Hepatic stellate cell (primary cell): ENCODE measurements at places on chromosomes 7 and 10.

DNA sequence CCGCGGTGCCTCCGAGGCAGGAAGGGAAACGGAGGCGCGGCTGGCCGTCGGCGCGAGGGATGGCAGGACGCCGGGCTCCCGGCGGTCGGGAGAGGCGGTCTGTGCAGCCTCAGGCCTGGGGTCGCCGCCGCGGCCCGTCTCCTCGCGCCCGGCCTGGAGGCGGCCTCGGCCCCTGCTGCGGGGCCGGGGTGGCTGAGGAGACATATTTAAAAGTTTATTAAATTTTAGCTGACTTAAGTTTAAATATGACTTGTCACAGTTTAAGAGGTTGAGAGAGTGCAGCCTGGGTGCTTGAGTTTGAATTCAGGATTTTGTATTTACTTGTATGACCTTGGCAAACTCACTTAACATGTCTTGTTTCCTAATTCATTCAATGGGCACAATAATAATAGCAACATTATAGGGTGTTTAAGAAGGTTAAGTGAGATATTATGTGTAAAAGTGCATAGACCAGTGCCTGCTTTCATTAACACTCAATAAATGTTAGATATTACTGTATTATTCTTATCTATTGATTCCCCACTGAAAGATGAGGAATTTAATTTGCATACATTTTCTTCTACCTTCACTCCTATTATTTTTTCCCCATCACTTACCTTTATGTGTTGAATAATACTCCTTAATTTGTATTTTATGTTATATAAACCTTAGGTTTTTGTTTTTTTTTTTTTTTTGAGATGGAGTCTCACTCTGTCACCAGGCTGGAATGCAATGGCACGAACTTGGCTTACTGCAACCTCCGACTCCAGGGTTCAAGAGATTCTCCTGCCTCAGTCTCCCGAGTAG lies 718 bp downstream of the DYNC2I1 start:
- no peak for DNase-seq

DNA sequence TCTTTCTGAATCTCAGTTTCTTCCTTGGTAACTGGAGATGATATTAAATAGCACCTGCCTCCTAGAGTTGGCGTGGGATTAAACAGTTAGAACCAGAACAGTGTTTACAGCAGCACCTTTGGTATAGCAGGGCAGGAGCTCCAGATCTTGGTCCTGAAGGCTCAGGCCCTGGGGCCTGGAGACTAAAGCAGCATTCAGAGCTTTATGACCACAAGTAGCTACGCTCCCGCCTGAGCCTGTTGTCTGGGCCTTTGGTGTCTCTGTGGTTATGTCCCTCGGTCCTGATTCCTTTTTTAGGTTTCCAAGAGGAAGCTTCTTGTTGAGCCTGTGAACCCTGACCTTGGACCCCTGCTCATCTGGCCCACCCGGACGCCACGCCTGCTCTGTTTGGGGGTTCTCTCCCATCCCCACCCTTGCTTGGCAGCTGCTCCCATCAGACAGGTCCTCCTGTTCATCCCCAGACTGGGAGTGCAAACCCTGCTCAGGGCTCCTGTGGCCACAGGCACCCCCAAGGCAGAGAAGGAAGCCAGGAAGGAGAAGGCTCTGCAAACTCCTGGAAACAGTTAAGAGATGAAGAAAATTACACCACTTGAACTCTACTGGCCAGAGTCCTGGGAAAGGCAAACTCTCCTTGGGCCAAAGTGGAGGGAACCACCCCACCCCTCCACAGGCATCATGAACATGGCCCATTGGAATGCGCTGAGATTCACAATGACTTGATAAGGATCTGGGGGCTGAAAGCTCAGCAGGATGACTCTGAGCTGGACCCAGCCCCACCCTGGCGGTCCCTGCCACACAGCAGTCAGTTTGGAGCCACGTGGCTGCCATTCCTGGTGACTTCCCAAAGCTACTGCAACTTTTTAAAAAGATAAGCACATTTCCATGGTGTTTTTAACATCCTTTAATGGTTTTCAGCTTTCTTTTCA lies 50.1 kb upstream of the TMEM72 start:
- peak; percentile 96 for DNase-seq

GRCh38 chr7:25656581-25657026 lies 428.3 kb upstream of the NPVF start:
- no peak for DNase-seq

GRCh38 chr7:31642681-31643115 lies 44.3 kb upstream of the PPP1R17 start:
- DNase-seq, result no peak

DNA sequence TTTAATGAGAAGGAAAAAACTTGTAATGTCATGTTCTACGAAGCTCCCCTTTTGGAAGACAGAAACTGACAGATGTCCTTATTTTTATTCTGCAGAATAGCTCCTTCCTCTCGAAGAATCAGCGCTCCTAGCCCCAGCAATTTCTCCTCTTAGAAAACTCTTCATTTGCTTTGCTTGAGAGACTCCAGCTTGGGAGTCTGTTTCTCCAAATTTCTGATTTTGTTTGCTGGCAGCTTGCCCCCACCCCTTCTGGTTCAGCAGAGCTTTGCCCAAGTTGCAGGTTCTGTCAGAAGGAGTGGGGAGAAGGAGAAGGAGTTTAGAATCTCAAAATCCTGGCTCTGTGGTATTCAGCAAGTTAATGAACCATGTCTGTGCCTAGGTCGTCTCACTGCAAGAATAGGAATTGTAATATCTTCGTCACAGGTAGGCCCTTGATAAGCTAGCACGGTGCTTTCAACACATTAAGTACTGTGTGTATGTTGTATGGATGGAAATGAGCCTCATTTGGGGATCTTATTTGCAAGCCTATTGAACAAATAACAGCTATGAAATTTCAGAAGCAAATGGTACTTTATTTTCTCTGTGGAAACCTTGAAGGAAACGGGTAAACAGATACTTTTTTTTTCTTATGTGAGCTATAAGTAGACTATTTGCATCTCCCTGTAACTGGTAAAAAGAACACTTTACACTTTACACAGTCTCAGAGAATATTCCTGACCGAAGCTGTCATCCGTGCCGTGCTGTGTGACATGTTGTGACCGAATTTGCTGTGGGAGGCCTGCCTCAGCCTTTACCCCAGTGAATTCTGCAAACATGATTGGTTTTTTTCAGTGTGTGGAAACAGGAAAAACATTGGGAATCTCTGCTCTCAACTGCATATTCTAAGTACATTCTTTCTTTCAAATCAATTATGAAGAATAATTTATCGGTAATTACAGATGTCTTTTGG lies 290.9 kb downstream of the CAMK1D start:
- no peak for DNase-seq

GRCh38 chr7:26112203-26112740 lies 39.7 kb upstream of the NFE2L3 start:
- no peak for DNase-seq
